CD4-positive, alpha-beta T cell treated with Interleukin-4 for 4 hours (primary cell): ENCODE measurements at places on chromosomes 6 and 20.

DNA sequence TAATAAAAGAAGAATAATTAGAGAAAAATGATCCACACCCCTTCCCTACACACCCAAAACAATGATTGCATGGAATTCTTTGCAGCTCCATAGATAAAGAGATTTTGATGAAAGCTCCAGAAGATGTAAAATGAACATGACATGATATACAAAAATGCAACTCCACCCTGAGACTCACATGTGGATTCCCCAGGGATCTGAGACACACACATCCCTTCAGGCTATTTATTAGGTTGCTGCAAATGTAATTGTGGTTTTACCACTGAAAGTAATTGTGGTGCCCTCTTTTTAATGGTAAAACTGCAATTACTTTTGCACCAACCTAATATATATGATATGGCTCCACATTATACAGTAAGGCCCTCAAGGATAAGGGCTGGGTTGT lies 40.4 kb upstream of the TBC1D7 start:
- no peak for DNase-seq

DNA sequence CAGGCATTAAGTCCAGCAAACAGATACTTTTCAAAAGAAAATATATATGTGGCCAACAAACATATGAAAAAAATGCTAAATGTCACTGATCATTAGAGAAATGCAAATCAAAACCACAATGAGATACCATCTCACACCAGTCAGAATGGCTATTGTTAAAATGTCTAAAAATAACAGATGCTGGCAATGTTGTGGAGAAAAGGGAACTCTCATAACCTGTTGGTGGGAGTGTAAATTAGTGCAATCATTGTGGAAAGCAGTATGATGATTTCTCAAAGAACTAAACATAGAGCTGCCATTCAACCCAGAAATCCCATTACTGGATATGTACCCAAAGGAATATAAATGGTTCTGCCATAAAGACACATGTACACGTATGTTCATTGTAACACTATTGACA lies 20.6 kb downstream of the KCNQ5 start:
- DNase-seq, result no peak

DNA sequence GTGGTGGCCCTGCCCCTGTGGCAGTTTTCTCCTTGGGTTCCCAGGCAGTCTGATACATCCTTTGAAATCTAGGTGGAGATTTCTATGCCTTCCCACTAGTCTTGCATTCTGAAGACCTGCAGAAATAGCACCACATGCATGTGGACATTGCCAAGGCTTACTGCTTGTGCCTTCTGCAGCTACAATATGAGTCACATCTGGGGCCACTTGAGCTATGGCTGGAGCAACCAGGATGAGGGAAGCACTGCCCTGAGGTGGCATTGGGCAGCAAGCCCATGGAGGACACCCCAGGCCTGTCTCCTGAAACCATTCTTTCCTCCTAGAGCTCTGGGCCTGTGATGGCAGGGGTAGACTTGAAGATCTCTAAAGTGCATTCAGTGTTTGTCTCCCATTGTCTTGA lies 15.7 kb upstream of the HLA-DQB2 start:
- DNase-seq, result no peak

DNA sequence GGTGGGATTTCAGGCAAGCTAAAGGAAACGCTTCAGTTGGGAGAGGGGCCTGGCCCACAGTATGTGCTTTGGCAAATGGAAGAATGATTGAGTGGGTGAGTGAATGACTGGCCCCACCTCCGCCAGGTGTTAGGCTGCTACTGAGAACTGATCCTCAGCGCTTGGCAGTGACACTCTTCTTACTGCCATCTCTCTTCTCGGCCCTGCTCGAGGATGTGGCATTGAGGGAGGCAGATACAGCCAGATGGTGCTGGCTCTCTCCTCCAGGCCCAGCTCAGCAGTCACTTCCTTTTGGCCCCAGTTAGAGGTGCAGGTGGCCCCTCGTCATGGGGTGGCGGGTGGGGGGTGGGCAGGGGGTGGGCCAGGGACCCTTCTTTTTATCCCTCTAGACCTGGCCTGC lies 38.9 kb upstream of the KCNK5 start:
- no peak for DNase-seq

DNA sequence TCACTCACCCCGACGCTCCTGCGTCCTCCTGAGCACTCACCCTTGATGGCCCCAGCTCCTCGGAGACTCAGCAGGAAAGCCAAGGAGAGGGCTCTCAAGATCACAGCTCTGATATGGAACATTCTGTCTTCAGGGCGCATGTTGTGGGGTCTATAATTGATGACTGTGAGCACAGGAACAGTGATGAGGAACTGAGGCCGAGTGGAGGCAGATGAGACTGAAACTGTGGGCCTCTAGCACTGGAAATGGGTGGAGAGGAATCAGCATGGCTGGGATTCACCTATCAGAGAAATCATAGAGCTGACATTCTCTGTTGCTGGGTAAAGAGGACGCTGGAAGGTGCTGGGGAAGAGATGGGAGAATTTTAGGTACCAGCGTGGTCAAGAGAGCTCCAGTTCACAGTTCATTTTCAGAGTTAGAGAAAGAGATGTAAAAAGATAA lies at the start of gene HLA-DPA1:
HLA-DPA1 (minus strand) TSS at position 219 of the 441 bp plus-strand sequence.
- DNase-seq, result peak; percentile 72

GRCh38 chr6:73341335-73341734 lies 12.7 kb downstream of the DPPA5 start:
- DNase-seq, result no peak

DNA sequence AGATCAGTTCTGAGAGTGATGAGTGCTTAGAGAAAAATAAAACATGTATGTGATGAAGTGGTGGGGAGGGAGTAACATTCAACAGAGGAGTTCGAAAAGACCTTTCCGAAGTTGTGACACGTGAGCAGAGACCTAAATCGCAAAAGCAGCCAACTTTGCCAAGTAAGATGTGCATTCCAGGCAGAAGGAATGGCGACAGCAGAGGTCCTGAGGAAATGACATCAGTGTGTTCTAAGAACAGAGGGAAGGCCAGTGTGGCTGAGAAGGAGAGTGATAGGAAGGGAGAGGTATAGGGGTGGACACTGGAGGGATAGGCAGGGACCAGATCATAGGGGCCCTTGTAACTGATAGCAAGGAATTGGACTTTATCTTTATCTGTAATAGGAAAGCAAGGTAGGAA lies 51.3 kb downstream of the ADAT2 start:
- no peak for DNase-seq

- no peak for DNase-seq
These were observed 85.3 kb upstream of the AKAP12 start for GRCh38 chr6:151154418-151154817.

- DNase-seq, result no peak
These were observed 102.7 kb downstream of the ANKRD60 start for GRCh38 chr20:58125726-58126125.

- no peak for DNase-seq
These were observed 126.2 kb downstream of the IMPG1 start for GRCh38 chr6:75946146-75946831.

- no peak for DNase-seq
These were observed 7.3 kb upstream of the MAVS start for GRCh38 chr20:3839328-3839727.

GRCh38 chr6:139475646-139476045 lies 101.2 kb upstream of the CITED2 start:
- DNase-seq, result no peak

- DNase-seq, result no peak
These were observed 43.1 kb downstream of the SLX4IP start for GRCh38 chr20:10478205-10478604.

- no peak for DNase-seq
These were observed 182.2 kb downstream of the SLC16A10 start for GRCh38 chr6:111269401-111269970.

DNA sequence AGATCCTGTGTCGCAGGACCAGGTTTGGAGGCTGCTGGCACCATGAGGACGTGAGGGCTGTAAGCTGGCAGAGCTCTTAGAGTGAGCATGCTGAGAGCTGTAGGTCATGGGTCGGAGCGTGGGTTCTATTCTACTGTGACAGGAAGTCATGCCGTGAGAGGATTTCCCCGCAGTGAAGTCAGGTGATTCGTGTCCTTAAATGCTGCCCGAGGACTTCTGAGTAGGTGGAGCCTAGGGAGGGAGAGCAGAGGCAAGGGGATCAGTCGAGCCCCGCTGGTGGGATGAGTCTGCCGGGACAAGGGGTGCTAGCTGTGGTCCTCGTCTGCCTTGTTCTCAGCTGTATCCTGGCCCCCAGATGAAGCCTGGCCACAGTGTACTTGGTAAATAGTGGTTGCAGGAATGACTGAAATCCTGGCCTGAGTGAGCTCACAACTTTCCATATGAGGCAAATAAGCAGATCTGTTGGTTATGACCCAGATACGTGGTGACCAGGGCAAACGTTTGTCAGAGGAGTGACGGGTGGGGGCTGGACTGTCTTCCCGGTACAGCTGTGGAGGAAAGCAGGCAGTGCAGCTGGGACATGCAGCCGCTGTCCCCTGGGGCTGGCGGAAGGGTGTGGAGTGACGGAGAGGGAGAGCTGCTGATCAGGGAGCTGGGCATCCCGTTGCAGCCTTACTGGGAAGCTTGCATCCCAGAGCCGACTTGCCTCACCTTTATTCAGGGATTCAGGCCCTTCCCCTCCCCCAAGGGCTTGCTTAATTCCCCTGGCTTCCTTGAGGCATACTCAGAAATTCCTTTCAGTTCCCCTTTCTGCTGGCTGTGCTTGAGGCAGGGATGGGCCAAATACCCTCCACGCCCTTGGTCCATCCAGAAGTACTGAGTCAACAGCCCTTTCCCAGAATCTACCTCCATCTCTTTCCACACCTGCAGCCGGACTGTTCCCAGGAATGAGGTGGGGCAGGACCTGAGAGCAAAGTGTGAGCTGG lies 250.9 kb upstream of the RREB1 start:
- DNase-seq, result no peak

- DNase-seq, result no peak
These were observed 486.3 kb downstream of the GRIK2 start for GRCh38 chr6:101879782-101880181.

- no peak for DNase-seq
These were observed 324.4 kb upstream of the NT5E start for GRCh38 chr6:85125526-85125925.

DNA sequence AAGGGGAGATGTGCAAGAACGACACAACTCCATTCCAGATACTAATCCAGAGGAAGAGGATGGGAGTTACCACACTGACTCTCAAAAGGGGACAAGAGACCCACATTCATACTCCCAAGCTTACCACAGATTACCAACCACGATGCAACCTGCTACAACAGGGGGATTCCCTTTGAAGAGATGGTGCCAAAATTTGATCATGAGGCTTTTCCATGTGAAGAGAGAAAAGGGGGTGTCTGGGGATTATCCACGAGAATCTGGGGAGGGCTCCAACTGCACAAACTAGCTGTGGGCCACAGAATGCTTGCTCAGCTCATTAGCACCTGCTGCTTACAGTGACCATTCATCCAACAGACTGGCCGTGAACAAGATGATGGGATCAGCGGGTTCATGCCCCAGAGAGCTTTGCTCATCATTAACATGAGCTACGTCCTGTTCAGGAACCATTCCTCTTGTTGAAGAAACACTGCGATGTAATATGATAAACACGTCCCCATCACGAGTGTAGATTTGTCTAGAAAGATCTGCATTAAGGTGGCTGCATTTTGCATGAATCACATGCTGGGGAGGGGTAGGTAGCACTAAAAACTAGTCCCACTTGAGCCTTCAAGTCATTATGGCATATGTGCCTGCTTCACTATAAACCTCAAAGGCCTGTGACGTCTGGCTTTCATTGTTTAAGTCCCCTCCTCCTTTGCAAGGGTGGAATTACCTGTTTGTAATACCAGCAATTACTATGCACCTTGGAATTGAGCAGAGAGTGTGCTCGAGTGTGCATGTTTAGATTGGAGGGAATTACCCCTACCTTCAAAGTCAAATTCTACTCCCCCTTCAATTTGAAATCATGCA lies 4.0 kb downstream of the PLAGL2 start:
- DNase-seq, result no peak

DNA sequence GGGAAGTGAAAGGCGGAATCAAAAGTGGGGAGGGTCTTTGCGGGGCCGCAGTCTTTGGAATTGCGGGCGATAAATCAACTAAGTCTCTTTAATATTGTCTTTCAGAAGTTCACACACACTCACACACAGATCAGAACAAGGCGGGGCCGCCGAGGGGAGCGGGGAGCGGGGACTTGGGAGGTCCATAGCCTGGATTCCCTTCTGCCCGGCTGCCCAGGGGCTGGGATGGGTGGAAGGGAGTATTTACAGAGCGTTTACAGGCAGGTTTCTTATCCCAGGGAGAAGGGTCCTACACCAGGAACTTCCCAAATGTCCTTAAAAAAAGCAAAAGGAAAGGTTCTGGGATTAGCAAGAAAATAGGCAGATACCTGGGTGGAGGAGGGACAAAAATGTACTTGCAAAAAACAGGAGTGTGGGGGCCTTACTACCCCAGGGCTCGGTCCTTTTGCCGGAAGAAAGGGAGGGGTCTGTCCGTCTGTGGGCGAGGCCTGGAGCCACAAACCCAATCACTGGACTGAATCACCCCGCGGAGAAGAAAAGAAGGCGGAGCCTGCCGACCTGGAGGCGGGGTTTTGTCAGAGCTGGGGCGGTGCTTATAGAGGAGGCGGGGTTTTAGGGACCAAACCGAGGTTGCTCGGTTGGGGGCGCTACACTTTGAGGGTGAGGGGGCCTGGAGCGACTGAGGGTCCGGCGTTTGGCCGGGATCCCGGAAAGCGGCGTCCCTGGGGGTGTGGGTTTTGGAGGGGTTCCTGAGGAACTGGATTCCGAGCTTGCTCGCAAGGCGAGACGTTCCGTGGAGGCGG lies 3.2 kb downstream of the PRRT1 start:
- peak; percentile 51 for DNase-seq

GRCh38 chr6:108167449-108168089 lies 1.7 kb downstream of the NR2E1 start:
- no peak for DNase-seq

- DNase-seq, result peak; percentile 60
These were observed 96.1 kb upstream of the BHLHE23 start for GRCh38 chr20:63102721-63103375.

DNA sequence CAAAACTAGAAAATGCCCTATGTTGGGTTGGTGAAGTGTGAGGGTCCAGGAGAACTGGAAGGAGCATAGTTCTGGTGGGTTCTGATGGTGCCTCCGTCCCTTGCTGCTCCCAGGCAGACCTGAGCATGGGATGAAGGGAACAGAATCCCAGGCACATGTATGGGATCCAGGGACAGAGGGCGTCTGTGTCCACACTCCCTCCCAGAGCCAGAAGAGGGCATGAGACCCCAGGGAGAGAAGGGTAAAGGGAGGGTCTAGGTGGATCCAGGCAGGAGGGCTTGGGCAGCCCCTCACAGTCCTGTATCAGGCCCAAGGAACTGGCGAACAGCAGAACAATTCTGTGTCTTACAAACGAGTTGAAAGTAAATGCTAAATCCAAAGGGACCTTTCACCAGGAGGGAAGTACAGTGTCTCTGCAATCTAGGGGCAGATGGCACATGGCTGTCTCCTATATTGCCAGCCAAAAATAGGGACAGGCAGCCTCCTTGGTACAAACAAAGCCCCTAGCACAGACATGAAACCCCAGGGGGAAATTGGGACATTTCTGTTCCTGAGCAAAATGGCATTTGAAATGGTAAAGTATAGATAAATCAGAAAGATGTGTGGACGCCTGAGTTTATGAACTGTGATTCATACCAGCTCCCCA lies 2.5 kb upstream of the BPIFA1 start:
- no peak for DNase-seq

DNA sequence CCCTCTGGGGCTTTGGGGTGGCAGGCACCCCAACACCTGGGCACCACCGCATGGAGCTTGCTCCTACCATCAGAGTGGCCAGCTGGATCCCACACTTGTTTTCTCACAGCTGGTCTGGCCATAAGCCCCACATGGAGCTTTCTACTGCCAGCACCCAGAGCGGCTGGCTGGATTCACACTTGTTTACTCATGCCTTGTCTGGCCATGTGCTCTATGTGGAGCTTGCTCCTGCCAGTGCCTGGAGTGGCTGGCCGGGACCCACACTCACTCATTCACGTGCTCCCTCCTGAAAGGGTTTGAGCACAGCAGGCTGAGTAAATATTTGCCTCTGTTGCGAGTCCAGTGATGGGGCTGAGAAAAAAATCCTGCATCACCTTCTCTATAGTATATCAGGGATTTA lies 487.0 kb downstream of the CD109 start:
- DNase-seq, result no peak
